Cerebellar nuclear complex (tissue), 1 donor: ENCODE measurements at places on chromosomes 6 and 20.

DNA sequence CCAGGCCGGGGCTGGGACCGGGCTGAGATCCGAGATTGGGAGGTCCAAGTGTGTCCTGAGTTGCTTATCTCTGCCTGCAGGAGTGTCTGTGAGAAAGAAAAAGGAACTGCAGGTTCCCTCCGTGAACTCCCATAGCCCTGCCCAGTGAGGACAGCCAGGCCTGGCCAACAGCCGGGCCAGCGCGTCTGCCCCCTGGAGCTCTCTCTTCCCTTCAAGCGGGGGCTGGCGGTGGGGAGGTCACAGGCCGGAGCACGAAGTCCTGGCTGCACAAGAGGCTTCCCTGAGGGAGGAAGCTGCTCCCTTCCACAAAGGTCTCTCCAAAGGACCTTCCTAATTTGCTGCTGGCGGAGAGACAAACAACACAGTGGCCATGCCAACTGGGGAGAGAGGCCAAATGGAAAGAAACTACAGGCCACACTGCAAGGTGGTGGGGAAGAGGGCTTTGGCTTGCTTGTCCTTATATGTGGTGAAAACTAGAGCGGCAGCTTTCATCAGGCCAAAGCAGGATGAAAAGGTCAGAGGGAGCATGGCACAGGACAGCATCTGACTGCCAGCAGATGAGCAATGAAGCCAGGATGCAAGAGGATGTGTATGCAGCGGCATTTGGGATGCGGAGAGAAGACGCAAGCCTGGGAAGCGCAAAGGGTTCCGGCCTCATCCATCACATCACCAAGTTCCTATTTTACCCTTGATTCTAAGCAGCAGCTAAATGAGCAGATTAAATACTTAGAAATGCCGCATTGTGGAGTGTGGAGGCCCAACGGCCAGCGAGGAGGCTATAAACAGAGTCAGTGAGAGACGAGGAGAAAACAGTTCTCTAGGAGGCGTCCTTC lies 260.0 kb downstream of the ERMARD start:
- DNase-seq, result no peak

DNA sequence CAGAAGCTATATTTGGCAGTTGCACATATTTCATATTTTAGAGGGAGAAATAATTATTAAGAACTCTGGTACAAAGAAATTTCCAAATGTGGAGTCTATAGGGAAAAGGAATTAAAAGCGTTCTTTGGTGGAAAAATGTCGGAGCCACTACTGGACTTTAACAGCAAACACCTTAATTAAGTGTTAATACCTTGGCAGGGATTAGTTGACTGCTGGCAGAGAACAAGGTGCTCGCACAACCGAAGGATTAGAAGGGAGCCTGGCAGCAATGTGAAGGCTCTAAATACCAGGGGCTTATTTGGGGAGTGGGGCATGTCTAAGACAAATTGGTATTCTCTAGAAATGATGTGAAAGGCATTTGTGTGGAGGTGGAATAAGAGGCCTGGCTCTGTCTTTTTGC lies 98.9 kb downstream of the PAK5 start:
- DNase-seq, result peak; percentile 47

DNA sequence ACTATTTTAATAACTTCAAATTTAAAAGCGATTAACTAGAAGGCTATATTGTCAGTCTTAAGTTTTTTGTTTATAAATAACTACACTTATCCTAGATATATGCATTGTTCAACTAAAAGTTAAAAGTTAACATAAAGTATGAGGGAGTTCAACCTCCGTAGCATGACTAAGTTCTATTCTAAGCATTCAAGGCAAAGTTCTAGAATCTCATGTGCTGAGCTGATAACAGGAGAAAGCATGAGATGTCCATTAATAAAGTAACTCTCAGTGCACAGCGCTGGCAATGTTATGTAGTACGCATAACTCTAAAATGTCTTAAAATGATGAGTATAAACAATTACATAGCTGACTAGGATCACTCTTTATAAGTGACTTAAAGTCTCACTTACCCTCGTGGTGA lies 264.8 kb downstream of the RNGTT start:
- no peak for DNase-seq

DNA sequence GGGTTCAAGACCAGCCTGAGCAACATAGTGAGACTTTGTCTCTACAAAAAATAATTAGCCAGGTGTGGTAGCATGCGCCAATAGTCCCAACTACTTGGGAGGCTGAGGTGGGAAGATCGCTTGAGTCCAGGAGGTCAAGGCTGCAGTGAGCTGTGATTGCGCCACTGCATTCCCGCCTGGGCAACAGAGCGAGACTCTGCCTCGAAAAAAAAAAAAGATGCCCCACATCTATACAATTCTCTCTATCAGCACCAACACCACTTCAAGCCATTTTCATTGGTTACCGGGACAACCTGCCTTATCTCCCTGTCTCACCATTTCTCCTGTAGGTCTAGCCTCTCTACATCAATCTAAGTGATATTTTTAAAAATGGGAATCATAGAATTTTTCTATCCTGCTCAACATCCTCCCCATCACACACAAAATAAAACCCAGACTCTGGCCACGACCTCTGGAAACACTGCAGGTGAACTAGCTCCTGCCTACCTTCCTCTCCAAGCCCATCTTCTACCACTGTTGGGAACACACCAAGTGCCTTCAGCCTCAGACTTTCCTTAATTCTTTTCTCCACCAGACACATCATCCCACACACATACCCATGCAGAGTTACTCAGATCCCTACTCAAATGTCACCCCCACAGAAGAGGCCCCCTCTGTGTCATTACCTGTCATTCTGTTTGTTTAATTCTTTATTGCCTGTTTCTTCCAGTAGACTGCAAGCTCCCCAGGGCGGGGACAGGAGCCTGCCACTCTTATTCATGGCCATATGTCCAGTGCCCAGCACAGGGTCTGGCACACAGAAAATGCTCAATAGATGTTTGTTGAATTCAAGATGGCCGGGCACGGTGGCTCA lies 9.6 kb upstream of the PLTP start:
- no peak for DNase-seq

DNA sequence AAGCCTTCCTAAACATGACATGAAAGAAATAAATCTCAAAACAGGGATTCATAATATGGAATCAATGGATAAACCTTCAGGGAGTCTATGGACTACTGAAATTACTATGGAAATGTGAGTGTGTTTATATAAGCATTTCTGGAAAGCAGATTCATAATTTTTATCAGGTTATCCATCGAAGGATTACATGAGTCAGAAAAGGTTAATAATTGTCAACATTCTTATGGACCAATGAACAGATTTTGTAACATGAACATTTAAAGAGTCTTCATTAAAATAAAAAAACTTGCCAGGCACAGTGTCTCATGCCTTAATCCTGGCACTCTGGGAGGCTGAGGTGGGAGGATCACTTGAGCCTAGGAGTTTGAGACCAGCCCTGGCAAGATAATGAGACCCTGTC lies 84.8 kb downstream of the AHI1 start:
- DNase-seq, result no peak

GRCh38 chr20:39270837-39271604 lies 308.9 kb downstream of the DHX35 start:
- no peak for DNase-seq

GRCh38 chr6:125808060-125808459 lies 17.3 kb downstream of the NCOA7 start:
- DNase-seq, result no peak

DNA sequence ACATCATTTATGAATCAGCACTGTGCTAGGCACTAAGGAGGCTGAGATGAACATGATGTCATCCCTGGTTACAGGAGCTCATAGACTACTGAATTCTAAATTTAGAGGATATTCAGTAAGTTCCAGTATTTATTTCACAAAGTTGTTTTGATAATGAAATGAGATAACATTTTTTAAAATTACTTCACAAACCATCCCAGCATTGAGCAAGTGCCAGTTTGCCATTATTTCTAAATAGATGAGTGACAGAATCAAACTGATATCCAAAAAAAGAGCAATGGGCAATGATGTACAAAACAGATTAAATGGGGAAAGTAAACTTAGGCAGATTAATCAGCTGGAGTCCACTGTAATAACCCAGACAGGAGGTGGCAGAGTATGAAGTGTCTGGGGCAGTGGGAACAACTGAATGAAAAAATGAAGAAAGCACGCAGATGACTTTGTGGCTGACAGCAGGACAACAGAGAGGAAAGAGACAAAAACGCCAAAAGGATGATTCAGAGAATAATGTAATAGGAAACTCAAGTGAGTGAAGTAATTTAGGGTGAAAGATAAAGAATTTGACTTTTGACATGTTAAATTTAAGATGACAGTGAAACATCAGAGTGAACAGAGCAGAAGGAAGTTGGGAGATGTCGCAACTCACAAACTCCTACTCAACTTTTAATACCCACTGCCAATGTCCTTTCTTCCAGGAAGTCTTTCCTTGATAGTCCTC lies 70.2 kb downstream of the RCAN2 start:
- DNase-seq, result no peak

GRCh38 chr20:61746781-61747180 lies 318.9 kb downstream of the TAF4 start:
- DNase-seq, result no peak

DNA sequence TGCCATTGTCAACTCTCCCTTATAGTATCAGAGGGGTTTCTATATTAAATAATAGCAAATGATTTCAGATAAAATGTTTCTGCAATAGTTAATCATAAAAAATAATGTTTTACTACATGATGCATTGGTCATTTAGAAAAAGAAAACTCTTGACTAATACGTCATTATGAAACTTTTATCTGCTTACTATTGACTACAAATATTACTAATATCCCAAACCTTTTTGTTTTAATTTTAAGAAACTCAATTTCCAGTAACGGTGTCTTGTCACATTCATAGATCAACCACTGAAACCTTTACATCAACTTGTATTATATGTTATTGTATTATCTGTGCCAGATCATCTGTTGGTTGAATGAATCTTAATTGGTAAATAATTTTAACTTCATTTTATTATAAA lies 482.9 kb upstream of the SLC35B3 start:
- DNase-seq, result no peak
